ENCODE measurements at places on chromosomes 4 and X.

DNA sequence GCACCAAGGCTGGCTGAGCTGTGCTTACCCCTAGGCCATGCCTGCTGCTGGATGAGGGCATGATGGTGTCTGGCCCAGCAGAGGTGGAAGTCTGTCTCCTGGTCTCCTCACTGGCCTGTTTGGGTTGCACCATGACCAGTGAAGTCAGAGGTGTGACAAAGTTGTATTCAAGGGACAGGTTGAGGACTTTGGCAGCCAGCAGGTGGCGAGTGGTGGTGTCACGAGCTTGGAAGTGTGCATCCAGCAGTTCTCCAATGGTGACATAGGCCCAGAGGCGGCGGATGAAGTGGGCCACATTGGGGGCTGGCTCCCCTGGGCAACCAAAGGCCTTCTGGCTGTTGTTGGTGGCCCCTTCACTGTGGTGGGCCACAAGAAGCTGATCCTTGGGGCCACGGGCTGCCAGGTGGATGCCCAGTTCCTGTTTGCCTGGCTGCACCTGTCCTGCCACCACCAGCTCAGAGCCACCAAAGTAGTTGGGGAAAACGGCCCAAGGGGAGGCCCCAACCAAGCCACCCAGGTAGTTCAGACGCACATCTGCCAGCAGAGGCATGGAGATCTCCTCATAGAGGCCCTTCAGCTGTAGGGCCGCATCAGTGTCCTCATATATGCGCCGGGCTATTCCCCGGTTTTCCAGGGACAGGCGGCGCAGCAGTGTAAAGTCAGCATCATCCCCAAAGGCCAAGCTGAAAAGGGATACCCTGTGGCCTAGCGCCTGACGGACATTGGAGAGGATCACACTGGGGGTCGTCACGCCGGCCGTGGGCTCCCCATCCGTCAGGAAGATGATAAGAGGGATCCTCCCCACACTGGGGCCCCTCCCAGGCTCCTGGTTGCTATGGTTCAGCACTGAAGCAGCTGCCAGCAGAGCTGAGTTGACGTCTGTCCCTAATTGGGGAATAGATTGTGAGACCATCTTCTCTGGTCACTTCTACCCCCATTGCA, 39.7 kb downstream of the ITIH6 start:
- DNase-seq = no peak

DNA sequence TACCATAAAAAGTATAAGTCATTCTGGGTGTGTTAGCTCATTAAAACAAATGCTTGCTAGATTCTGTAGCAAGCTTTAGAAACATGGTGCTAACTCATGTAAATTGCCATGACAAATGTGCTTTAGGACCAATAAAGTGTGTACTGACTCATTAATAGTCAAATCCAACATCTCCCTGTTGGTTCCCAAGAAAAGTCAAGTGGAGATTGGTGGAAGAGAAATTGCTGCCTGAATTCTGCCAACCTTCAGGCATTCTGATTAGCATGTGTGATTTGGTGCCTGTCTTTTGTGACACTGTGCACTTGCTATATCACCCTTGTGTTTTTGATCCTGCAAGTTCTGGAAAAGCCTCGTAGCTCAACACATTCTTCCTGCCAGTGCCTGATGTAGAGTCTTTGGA, 503.8 kb upstream of the BOD1L1 start:
- DNase-seq = no peak

- no peak for DNase-seq
Measured at GRCh38 chr4:174749091-174749490, 80.0 kb downstream of the GLRA3 start.

DNA sequence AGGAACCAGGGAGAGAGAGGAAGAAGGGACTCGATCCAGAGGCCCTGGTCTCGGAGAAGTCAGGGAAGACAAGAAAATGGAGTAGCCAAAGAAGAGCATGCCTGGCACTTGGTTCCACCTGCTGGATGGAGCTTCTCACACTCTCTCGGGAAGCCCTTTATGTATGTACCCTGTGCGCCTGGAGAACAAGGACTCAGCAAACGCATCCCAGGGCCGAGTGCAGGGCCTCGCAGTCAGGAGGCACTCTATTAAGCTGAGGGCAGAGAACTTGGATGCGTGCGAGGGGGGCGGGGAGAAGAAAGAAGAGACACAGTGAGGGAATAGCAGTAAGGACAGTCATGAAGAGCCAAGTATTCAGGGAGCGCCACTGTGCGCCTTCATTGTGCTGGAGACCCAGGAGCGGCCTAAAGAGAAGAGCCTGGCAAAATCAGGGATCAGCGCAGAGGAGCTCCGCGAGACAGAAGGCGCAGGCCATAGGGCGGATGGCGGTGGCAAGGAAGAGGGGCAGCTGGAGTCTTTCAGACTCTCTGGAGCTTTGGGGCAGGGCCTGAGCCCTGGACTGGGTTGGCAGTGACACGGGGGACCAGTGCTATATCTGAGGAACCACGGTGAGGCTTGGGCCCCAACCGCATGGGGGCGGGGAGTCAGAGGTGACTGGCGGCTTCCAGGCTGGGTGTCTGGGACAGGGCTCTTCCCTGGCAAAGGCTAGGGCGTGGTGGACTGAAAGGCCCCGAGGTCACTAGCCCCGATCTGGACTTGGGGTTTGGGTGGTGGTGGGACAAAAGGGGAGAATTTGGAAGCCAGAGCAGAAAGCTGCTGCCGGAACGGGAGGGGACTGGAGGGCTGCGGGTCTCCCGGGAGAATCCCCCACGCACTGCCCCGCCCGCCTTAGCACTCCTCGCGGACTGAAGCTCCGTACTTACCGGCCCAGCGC, 1.9 kb upstream of the SEPTIN6 start:
- no peak for DNase-seq

DNA sequence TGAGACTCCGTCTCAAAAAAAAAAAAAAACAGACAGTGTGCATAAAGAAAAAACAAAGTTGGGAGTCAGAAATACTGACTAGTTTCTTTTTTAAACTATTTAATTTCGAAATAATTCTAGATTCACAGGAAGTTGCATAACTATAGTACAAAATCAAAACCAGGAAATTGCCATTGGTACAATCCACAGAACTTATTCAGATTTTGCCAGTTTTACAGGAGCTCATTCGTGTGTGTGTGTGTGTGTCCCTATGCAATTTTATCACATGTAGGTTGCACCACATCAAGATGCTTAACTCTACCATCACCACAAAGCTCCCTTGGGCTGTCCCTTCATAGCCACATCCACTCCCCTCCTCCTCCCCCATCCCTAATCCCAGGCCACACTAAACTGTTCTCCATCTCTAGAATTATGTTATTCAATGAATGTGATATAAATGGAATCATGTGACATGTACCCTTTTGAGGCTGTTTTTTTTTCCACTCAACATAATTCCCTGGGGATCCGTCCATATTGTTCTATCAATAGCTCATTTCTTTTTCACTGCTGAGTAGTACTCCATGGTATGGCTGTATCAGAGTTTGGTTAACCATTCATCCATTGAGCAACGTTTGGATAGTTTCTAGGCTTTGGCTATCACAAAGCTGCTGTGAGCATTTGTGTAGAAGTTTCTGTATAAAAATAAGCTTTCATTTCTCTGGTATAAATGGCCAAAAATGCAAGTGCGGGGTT, 16.3 kb upstream of the DDX3X start:
- DNase-seq = no peak

DNA sequence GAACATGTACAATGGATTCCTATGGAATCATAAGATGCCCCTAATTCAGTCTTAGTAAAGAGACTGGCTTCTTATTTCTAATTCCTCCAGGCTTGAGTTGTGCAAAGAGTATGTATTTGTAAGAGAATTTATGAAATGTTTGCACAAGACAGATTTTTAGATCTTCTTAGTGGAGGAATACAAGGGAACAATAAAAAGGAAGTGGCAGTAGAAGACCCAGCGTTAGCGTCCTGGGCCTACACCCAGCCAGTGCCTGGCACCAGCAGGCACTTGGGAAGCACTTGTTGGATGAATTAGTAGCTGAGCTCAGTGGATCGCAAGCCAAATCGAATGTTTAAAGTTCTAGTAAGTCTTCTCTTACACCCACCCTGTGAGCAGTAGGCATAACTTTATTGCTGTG, 157.4 kb downstream of the PTTG2 start:
- DNase-seq = no peak
